ENCODE measurements at places on chromosomes 7 and 10. TPM values are rescaled to one million over a fixed set of nuclear protein-coding genes. Genes with fewer than 3 reads are reported as not detected.

GRCh38 chr7:55052081-55052480 lies 33.3 kb downstream of the EGFR start:
- no peak for DNase-seq

The AKR1C8 gene
- not detected for total RNA-seq

DNA sequence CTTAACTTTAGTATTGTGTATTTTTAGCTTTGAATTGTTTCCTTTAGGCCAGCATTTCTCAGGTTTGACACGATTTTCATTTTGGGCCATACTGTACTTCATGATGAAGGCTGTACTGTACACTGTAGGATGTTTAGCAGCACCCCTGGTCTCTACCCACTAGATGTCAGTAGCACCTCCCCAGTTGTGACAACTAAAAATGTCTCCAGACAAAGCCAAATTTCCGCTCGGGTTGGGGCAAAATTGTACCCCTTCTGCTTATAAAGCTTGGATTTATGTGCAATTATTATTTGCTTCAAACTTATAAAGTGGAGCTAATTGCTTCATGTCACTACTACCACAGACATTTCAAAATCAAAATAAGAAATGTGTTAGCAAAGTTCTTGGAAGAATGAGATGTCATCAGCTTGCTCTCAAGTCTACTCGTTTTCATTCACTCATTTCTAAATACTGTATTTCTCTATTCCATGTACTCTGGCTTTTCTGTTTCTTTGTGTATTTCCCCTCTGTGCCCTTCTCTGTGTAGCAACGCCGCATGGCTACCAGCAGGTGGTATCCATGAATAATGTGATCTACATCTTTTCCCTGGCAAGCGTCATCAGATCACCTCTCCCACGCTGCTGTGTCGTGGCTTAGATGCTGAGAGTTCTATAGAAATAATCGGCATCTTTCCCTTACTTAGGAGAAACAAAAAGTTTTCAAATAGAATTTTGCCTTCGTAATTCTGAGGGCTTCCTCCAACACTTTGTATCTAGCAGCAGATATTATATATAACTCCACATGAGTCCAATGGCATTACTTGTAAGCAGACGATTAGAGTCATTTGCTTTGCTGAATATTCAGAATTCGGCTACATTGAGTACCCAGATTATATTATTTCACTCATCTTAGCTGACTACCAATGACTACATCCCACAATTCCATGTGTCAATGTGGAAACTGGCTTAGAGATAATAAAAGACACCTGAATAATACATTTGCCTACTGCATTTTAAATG lies 47.8 kb upstream of the CALCR start:
- no peak for DNase-seq

The MSS51 gene
- 4.9 TPM for total RNA-seq

- no peak for DNase-seq
Measured at GRCh38 chr7:76074972-76075370, 27.1 kb downstream of the MDH2 start.
